Activated CD8-positive, alpha-beta T cell treated with anti-CD3 and anti-CD28 coated beads, Interleukin-2, amount 10 ng/mL, durations not matched to agents 7 days and 5 days (primary cell): ENCODE measurements at places on chromosomes 7 and 10. TPM values are rescaled to one million over a fixed set of nuclear protein-coding genes. Genes with fewer than 3 reads are reported as not detected.
A peak's percentile ranks its signal among the peaks of the same experiment; 100 is the strongest.

CYP2C9 gene
- not detected for total RNA-seq

GRCh38 chr7:155477476-155477875 lies 19.5 kb downstream of the EN2 start:
- no peak for DNase-seq

GRCh38 chr10:94299417-94299816 lies 63.3 kb downstream of the NOC3L start:
- peak; percentile 58 for DNase-seq

GRCh38 chr7:97005183-97006054 lies at the start of gene DLX6:
Gene DLX6, plus strand, starts transcription at chr7:97005553. Its CDS starts 425 bp downstream, at chr7:97005978.
- peak; percentile 41 for DNase-seq

DNA sequence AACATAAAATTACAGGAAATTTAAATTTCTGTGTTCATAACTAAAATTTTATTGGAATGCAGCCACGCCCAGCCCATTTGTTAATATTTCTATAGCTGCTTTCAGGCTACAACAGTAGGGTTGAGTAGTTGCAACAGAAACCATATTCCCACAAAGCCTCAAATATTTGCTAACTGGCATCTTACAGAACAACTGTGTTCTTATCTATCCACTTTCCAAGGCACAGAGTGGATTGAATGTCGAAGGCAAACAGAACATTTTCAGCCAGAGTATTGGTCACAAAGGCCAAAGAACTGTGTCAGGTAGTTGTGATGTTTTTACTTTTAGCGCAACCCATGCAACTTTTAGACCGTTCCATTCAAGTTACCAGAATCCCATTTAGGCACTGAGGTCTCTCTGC lies 51.1 kb upstream of the OPN4 start:
- no peak for DNase-seq

DNA sequence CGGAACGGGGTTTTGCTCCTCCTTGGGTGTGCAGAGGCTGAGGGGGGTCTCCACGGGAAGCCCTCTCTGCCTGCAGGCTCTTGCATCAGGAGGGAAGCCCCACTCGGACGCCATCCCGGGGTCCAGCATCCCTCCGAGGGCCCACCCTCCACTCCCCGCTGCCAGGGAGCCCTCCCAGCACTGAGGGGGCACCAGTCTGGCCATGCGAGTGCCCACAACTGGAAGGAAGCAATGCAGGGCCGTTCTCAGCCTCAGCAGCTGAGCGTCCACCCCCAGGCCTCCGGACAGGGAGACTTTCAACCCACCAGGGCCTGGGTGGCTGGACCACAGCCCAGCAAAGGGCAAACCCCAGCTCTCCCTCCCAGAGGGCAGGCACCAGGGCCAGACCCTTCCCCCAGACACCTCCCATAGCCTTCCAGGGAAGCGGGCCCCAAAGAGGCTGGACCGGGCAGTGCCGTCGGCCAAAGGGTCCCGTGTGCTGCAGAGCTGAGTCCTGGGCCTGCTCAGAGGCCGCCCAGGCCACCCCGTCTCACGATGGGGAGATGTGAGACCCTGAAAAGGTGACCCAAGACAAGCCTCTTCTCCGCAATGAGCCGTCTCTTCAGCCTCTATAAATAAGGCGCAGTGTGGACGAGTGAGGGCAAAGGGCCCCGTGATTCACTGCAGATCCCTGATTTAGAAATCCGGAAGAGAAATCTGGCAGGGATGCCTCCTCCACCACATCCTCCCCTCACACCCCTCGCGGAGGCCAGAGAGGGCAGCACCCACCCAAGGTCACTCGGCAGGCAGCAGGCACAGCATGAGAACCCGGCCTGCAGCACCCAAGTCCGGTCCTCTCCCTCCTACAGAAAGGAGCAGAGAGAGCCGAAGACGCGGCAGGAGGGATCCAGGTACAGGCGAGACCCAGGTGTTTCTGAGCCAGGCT lies 81.9 kb upstream of the DNAAF5 start:
- DNase-seq: no peak

GRCh38 chr10:83991986-83992753 lies 147.1 kb upstream of the GHITM start:
- peak; percentile 22 for DNase-seq

DNA sequence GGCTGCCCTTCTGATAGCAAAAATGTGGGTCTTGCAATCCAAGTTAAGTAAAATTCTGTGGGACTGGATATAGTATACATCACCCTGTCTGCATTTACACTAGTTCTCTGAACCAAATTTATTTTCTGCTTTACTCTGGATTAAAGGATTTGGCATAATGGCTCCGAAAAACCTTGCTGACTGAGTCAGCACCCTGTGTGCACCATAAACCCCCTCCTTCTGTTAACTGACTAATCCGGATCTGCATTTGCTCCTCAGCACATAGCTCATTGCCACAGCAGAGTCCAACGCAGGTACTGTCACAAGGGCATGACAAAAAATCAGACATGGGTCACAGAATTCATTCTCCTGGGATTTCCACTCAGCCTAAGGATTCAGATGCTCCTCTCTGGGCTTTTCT lies 1.3 kb downstream of the OR2A5 start:
- no peak for DNase-seq

RNLS gene
- total RNA-seq: 2.5 TPM

GRCh38 chr7:120807390-120807789 lies 50.6 kb downstream of the TSPAN12 start:
- DNase-seq: no peak

- no peak for DNase-seq
Measured at GRCh38 chr10:22420787-22421517, 75.7 kb downstream of the SPAG6 start.

GRCh38 chr10:133133471-133134231 lies 26.4 kb upstream of the KNDC1 start:
- DNase-seq: no peak

DNA sequence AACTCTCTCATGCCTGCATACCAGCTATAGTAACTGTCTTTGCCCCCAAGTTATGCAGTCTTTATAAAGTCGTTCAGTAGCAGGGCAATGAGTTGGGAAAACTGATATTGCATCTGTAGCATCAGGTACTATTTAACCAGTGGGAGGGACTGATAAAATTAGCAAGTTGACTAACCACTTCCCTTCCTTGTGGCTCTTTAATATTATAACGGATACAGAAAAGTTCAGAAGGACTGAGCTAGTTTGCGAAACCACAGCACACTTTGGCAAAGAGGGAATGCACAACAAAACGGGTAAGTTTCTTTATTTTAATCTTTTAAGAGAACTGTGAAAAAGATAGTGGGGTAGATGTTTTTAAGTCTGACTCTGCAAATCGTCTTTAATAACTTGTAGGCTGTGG lies 205.3 kb upstream of the HDAC9 start:
- no peak for DNase-seq

- DNase-seq: no peak
Measured at GRCh38 chr10:89079961-89080360, 89.4 kb downstream of the FAS start.

DNA sequence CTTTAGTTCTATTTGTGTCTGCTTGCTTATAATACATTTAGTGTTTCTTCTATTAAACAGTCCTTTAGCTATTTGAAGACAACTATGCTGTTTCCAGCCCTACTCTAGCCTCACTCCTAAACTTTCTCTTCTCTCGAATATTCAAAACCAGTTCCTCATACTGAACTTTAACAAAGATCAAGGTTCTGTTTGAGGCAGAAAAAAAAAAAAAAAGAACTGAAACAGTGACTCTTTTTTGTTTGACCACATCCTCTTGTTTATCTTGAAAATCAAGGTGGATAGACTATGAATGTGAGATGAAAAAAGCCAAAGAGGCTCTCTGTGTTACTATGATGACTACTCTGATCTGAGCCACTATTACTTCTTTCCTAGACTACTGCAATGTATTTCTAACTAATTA lies 154.3 kb downstream of the ZNF365 start:
- no peak for DNase-seq

- peak; percentile 84 for DNase-seq
Measured at GRCh38 chr7:30285536-30286284, 1.3 kb downstream of the ZNRF2 start.

GRCh38 chr7:74495112-74496086 lies 41.7 kb downstream of the GTF2IRD1 start:
- no peak for DNase-seq

DNA sequence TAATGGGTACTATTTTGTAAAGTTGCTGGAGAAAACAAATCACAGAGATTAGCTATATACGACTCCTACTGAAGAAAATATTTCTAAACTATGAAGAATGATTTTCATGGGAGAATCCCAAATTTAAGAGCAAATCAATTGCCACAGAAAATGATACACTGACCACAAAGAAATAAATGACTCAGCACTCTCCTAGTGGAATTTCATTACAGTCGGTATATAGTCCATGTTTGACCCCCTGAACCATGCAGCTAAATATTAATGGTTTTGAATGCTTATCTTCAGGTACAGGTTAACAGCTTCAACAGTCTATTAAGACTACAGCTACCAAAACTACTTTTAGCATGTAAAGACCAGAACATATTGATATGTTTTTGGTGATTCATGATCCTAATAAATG lies 65.0 kb downstream of the IDE start:
- no peak for DNase-seq

DNA sequence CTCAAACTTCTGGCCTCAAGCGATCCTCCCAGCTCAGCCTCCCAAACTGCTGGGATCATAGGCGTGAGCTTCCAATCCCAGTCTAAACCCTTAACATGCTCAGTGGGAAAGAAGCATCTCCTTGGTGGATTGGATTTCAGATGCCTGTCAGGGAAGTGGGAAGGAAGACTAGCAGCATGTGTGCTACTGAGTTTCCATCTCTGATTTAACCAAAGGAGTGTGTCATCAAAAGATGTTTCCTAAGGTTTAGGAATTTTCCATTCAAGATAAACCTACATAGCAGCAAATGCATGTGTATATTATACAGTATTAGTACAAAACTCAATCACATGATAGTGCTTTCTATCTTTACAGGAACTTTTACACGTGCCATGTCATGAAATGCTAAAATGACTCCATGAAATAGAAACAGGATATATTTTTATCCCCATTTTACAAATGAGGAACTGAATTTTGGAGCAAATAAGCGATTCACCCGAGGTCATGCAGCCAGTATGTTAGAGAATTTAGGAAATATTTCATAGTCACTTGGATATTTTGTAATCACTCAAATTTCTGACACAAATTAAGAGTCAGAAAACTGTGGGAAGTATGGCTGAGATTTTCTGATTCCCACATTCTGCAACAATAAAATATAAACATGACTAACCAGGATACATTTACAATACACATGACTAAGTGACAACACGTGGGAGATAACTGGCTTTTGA lies 11.4 kb upstream of the TMEM26 start:
- no peak for DNase-seq

GRCh38 chr7:122463631-122464030 lies 159.1 kb upstream of the FEZF1 start:
- no peak for DNase-seq
